ENCODE measurements at places on chromosomes 5 and 9.

DNA sequence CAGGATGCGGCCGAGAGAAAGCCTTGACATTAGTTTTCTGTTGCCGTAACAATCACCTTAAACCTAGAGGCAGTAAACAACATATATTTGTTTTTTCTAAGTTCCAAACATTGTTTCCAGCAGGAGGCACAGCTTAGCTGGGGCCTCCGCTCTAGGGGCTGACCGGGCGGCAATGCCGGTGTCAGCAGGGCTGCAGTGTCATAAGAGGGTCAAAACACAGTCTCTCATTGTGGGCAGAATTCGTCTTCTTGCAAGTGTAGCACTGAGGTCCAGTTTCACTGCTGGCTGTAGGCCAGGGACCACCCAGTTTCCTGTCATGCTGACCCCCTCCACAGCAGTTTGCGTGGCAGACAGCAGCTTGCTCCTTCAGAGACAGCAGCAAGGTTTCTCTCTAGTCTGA is 186.2 kb downstream of the PJA2 start:
- DNase-seq, result no peak

DNA sequence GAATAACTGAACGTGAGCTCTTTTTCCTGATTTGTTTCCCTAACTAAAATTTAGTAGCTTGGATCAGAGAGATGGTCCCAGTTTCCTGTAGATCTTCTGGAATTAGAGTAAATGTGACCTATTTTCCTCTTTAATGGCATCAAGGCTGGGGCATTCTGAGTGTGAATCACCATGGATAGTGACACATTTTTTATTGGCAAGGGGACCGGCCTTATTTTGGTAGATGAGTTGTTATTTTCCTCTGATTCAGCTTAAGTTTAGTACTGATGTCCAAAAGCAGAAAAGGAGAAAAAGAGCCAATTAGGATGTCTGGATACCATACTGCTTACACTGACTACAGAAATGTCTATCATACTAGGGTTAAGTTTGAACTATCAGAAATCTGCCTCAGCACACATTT is 68.1 kb downstream of the RNF38 start:
- no peak for DNase-seq

DNA sequence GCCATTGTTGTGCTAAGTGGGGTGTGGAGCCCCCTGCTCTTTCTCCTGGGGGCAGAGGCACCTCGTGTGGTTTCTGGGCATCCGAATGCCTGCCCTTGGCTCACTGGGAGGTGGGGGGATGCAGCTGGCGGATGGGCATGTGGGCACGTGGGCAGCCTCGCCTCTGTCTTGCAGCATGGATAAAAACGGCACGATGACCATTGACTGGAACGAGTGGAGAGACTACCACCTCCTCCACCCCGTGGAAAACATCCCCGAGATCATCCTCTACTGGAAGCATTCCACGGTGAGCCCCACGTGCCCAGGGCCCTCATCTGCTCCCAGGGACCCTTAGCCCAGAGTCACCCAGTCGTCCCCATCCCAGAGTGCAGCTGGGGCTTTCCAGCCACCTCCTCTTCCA is 25.3 kb downstream of the PTGES2 start:
- DNase-seq, result no peak

GRCh38 chr5:133269691-133270090 is 217.9 kb downstream of the HSPA4 start:
- no peak for DNase-seq

DNA sequence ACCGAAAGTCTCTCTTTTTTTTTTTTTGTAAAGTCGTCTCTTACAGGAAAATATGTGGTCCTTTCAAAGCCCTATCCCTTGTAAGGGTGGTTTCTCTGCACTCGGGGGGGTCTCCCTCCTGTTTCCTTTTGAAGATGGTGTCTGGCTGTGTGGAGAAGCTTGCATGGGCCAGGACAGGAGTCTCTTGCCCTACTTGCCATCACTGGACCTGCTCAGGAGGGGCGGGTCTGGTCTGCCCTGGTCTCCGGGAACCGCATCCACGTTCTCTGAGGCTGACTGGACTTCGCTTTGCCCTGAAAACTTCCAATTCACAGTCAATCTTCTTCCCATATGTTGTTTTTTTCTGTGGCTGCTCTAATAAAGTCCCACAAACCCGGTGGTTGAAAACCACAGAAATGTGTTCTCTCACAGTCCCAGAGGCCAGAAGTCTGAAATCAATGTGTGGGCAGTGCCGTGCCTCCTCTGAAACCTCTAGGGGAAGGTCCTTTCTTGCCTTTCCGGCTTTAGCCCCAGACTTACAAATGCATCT is 92.9 kb upstream of the IER5L start:
- no peak for DNase-seq

GRCh38 chr5:73496984-73497457 is 1.2 kb upstream of the BTF3 start:
- no peak for DNase-seq

DNA sequence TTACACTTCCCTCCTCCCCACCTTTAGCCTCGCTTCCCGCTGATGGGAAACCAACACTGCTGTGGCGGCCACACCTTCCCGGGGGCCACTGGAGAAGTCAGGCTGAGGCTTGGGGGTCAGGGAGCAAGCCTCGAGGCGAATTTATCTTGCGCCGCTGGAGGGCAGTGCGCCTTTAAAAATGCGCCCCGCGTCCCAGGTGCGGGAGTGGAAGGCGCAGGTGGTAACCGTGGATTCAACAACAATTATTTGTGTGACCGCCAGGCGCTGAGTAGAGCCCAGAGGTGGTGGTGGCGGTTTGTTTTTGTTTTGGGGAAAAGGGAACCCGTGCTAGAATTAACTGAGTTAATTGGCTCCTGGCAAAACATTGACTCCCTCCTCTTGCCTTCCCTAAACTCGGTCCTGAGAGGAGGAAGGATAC is 1.1 kb downstream of the CFAP77 start:
- DNase-seq, result peak; percentile 76

- no peak for DNase-seq
These were observed 25.8 kb downstream of the FBXW2 start for GRCh38 chr9:120767451-120767850.

DNA sequence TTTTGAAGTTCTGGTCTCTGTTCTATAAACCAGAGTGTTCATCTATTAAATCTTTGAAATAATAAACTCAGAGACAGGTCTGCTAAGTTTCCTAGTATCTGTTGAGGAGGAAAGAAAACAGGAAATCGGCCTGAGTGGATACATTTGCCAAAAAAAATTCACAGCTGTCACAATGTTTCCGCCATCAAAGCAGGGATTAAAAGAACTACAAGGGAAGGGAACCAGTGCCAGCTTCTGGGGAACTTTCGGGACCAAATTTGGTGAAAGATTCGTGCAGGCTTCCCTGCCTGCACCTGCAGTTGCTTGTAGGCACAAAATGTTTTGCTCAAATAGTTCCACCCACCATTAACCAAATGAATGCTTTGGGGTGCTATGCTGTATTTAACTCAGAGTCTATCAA is 267.5 kb downstream of the MSX2 start:
- DNase-seq, result no peak

DNA sequence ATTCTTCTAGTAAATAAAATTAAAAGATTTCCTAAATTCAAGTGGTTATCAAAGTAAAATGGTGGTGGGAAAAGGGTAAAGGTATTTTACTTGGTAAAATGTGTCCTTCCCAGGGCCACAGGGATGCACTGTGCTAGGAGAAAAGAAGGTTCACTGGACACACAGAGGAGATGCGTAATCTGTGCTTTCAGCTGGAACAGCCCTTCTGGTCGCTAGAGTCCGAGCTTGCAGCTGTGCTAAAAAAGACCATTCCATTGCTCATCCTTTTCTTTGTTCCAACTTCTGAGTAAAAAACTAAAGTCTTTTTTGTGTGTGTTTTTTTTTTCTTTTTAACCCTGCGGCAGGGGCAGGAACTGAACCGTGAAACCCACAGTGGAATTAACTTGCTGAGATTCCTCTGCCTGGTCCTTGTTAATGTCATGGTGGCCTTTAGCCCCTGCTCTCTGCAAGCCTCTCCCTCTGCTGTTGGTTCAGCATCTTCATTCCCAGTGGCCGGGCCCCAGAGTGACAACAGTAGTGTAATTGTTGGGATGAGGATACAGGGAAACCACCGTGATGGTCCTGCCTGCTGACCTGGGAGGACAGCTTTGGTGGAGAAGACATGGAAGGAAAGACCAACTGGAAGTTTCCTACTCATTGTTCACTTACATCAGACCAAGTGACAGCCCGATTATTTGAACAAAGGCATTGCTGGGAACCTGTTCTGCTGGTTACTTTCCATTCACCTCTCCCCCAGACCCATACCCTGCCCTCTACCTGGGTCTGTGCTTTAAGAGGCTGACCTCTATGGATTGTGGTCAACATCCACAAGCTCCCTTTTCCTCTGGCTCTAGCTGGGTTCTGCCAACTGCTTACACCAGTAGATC is 31.9 kb upstream of the FSTL4 start:
- DNase-seq, result no peak

GRCh38 chr5:141633871-141634561 is 2.6 kb downstream of the HDAC3 start:
- no peak for DNase-seq

DNA sequence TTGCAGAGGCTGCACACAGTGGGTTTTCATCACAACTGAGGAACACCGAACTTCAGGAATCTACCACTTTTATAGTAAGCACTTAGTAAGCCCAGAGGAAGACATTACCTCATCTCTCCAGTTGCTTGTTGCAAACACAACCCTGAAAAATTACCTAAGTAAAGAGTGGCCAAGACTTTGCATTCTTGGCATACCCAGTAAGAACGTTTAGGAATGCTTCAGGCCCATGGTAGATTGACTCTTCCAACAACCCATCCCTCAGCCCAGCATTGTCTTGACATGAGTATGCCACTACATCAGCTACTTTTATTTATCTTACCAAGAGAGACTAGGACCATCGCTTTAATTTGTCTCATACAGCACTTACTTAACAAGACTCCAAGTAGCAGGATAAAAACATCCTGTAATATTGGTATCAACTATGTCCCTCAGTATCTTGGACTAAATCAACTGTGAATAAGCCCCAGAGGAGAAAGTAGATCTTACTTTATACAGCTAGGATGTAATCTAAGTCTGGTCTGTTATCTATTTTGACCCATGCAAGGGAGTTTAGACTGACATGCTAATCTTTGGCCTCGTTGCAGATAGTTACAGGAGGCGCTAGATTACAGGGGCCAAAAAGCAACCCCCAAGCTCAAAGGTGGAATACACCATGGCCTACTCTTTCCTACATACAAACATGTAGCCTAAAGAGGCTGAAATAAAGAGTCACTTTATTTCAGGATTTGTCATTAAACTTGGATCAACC is 114.9 kb downstream of the INVS start:
- DNase-seq, result no peak

GRCh38 chr9:6852243-6852963 is 94.6 kb downstream of the KDM4C start:
- no peak for DNase-seq

GRCh38 chr5:149761461-149761860 is 31.4 kb downstream of the PPARGC1B start:
- DNase-seq, result no peak

- DNase-seq, result peak; percentile 24
These were observed 4.8 kb downstream of the IRF1 start for GRCh38 chr5:132485641-132486317.

- DNase-seq, result no peak
These were observed 48.2 kb downstream of the COL27A1 start for GRCh38 chr9:114203410-114204140.

- DNase-seq, result peak; percentile 56
These were observed 44.7 kb upstream of the NKD2 start for GRCh38 chr5:963673-964531.

DNA sequence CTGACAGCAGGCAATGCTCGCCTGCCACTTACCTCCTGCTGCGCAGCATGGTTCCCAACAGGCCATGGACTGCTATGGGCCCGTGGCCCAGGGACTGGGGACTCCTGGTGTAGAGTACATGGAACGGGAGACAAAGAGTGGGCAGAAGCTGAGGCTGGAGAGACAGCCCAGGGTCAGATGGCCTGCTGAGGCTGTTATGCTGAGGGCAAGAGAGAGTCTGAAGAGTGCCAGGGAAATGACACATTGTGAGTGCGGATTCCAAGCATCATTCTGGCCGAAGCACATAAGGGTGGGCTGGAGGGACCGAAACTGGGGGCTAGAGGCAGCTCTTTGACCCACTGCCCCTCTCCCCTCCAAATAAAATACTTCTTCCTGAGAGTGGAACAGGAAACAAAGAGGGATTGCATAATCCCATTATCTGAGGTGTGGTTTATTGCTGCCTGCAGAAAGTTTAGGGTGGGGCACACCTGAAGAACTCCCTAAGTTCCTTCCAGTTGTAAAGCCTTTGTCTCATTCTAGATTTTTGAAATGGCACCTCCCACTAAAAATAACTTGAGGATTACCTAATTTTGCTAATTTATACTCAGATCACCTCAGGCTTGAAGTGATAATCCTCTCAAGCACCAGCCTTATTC is 158.1 kb downstream of the ATP10B start:
- no peak for DNase-seq

DNA sequence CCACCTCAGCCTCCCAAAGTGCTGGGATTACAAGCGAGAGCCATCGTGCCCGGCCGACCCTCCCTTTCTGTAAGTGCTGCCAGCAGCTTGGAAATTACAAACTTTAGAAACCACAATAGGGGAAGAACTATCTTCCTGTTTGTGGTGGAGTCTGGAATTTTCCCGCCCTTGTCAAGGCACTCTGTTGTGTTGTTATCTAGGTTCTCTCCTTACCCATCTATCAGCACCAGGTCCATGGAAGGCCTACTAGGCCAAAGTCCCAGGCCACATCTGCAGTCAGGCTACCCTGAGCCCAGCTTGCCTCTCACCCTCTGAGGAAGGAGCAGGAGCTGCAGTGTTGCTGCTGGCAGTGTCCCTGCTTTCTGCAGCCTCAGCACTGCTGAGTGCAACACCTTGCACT is 214.9 kb downstream of the MCTP1 start:
- DNase-seq, result no peak

- no peak for DNase-seq
These were observed 93.9 kb downstream of the SLC44A1 start for GRCh38 chr9:105338308-105338707.

- no peak for DNase-seq
These were observed 16.3 kb upstream of the PLCXD3 start for GRCh38 chr5:41526699-41527098.

DNA sequence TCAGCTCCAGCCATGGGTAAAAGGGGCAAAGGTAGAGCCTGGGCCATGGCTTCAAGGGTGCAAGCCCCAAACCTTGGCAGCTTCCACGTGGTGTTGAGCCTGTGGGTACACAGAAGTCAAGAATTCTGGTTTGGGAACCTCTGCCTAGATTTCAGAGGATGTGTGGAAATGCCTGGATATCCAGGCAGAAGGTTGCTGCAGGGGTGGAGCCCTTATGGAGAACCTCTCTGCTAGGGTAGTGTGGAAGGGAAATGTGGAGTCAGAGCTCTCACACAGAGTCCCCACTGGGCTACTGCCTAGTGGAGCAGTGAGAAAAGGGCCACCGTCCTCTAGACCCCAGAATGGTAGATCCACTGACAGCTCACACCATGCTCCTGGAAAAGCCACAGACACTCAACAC is 117.1 kb downstream of the NREP start:
- no peak for DNase-seq

GRCh38 chr5:10565785-10566542 is 2.1 kb downstream of the ANKRD33B start:
- peak; percentile 5 for DNase-seq

DNA sequence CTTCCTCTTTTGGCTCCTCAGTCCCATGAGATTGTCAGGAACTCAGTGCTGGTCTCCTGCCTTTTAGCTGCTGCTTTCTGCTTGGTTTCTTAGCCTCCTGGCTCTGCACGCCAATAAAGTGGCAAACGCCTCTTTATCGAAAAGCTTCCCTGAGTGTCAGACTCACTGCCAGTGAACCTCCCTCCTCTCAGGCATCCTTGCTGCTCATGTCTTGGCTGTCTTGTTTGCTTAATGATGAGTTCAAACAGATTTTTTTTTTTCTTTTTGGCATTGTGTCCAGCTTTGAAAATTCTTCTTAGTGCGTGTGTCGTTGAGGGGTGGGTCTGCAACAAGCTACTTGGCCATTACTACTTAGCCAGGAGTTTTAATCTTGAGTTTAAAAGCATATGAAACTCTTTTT is 14.9 kb downstream of the RASGRF2 start:
- DNase-seq, result no peak

Measured in stimulated activated CD4-positive, alpha-beta T cell treated with anti-CD3 and anti-CD28 coated beads, Interleukin-2, amount 100 ng/mL, for 24 hours (primary cell).